ENCODE measurements at places on chromosomes 13 and 19. TPM values are rescaled to one million over a fixed set of nuclear protein-coding genes. Genes with fewer than 3 reads are reported as not detected.
A peak's percentile ranks its signal among the peaks of the same experiment; 100 is the strongest.

Gene CBLC
- total RNA-seq = not detected

DNA sequence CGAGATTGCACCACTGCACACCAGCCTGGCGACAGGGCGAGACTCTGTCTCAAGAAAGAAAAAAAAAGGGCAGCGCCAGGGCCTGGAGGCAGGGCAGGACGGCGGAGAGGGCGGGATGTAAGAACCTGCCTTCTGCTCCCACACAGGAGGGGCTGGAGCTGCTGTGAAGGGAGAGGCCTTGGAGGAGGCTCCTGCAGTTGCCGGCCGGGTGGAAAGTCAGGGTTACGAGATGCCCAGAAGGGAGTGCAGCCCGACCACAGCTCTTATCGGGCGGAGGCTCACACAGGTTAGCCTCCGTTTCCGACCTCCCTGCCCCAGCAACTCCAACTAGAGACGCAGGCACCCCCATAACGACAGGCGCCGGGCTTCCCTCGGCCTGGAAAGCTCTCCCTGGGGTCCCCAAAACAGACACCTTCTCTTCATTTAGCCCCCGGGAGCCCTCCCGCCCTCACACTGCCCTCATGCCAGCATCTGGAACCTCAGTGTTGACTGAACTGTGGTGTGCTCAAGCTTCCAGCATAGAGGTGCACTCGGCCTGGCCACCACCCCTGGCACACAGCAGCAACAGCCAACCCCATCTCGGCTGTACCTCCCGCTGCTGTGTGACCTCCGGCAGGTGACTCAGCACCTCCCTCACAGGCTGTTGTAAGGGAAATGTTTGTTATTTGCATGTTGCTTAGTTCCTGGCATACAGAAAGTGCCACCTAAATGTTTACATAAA is 1.4 kb downstream of the PLPP2 start:
- DNase-seq = peak; percentile 57
- H3K4me3 ChIP-seq = no peak overlapping the region
- no peaks in the 10 kb centered on the region for H3K36me3 ChIP-seq
- no peak overlapping the region for H3K27ac ChIP-seq

- H3K36me3 ChIP-seq = no peaks in the 10 kb centered on the region
- no peak overlapping the region for H3K4me3 ChIP-seq
- no peaks in the 10 kb centered on the region for H3K27me3 ChIP-seq
- H3K4me1 ChIP-seq = peaks cover 20% of the 10 kb centered on the region
These were observed 114.3 kb downstream of the ESD start for GRCh38 chr13:46682707-46683106.

- no peak for DNase-seq
- H3K4me3 ChIP-seq = no peak overlapping the region
- peaks cover 17% of the 10 kb centered on the region for H3K4me1 ChIP-seq
- H3K27ac ChIP-seq = no peak overlapping the region
- no peaks in the 10 kb centered on the region for H3K36me3 ChIP-seq
These were observed 583 bp downstream of the PCDH8 start for GRCh38 chr13:52847682-52848432.

DNA sequence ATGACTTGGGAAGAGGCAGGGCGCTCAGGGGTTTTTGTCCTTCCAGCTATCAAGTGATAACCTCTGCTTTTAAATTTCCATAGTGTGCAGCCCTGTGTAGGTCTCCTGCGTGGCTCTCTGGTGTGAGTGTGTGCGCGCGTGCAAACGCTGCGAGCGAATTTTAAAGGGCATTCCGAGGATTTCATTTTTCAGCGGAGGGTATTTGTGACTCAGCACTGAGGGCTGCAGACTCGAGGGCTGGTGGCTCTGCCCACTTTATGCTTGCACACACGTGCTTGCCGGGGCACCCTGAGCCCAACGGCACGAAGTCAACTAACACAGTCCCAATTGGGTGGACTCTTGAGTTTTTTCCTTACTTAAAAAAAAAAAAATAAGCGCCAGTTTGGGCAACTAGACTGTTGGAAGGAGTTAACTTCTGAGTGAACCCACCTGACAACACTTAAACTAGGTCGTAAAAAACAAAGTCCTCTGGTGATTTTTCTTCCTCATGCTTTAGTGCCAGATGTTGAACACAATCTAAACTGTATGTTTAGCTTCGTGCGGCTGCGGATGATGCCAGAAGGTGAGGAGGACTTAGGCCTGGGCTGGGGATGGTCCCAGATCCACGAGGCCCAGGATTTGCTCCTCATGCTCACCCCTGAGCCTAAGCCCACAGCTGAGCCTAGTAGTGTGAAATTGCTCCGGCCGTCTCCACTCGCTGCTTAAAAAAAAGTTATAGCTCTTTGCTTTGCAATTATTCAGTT is 2.1 kb downstream of the FGF9 start:
- peaks cover 25% of the 10 kb centered on the region for H3K27me3 ChIP-seq
- H3K27ac ChIP-seq = no peak overlapping the region
- H3K36me3 ChIP-seq = no peaks in the 10 kb centered on the region
- H3K4me1 ChIP-seq = peaks cover 38% of the 10 kb centered on the region
- H3K4me3 ChIP-seq = peak overlapping the region; percentile 62

Gene SERPINE3
- not detected for total RNA-seq

Gene PSENEN
- total RNA-seq = 57.8 TPM

Gene ARRDC5
- 2.2 TPM for total RNA-seq

GRCh38 chr13:21013682-21014038 is 47.7 kb downstream of the LATS2 start:
- no peak for DNase-seq
- no peaks in the 10 kb centered on the region for H3K27me3 ChIP-seq
- no peak overlapping the region for H3K27ac ChIP-seq
- H3K4me1 ChIP-seq = no peaks in the 10 kb centered on the region

Gene SBK2
- total RNA-seq = not detected

Gene NCR1
- 0.31 TPM for total RNA-seq

GRCh38 chr13:110300090-110300815 is 6.7 kb downstream of the COL4A1 start:
- H3K4me1 ChIP-seq = no peaks in the 10 kb centered on the region
- H3K4me3 ChIP-seq = no peak overlapping the region
- H3K36me3 ChIP-seq = no peaks in the 10 kb centered on the region
- no peak overlapping the region for H3K27ac ChIP-seq
- DNase-seq = no peak

Gene TMEM238
- total RNA-seq = 13.3 TPM

Gene KASH5
- not detected for total RNA-seq

Gene CEACAM7
- not detected for total RNA-seq

Gene IQCN
- total RNA-seq = 1.3 TPM

- H3K27me3 ChIP-seq = no peaks in the 10 kb centered on the region
- H3K4me3 ChIP-seq = no peak overlapping the region
- no peak for DNase-seq
- no peaks in the 10 kb centered on the region for H3K36me3 ChIP-seq
- no peak overlapping the region for H3K27ac ChIP-seq
These were observed 19.7 kb upstream of the LDLR start for GRCh38 chr19:11069561-11069960.

- no peaks in the 10 kb centered on the region for H3K4me1 ChIP-seq
- H3K27me3 ChIP-seq = peaks cover 8% of the 10 kb centered on the region
- H3K4me3 ChIP-seq = no peak overlapping the region
- no peaks in the 10 kb centered on the region for H3K36me3 ChIP-seq
- H3K27ac ChIP-seq = no peak overlapping the region
These were observed 34.3 kb downstream of the ZNRF4 start for GRCh38 chr19:5489551-5489950.

- H3K4me3 ChIP-seq = no peak overlapping the region
- peak overlapping the region; percentile 84 for H3K27ac ChIP-seq
- H3K27me3 ChIP-seq = no peaks in the 10 kb centered on the region
These were observed 7.4 kb upstream of the JUNB start for GRCh38 chr19:12783849-12784393.

GRCh38 chr13:46489586-46490023 is 63.4 kb upstream of the LRCH1 start:
- H3K27me3 ChIP-seq = no peaks in the 10 kb centered on the region
- H3K27ac ChIP-seq = no peak overlapping the region
- no peak for DNase-seq
- H3K4me1 ChIP-seq = no peaks in the 10 kb centered on the region
- no peak overlapping the region for H3K4me3 ChIP-seq

DNA sequence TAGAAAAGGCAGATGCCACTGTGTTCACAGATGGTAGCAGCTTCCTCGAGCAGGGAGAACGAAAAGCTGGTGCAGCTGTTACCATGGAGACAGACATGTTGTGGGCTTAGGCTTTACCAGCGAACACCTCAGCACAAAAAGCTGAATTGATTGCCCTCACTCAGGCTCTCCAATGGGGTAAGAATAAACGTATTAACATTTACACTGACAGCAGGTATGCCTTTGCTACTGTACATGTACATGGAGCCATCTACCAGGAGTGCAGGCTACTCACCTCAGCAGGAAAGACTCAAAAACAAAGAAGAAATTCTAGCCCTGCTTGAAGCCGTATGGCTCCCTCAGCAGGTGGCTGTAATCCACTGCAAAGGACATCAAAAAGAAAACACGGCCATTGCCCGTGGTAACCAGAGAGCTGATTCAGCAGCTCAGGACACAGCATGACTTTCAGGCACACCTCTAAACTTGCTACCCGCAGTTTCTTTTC is 197.7 kb downstream of the ZNF737 start:
- no peaks in the 10 kb centered on the region for H3K4me1 ChIP-seq
- no peak overlapping the region for H3K4me3 ChIP-seq
- no peak overlapping the region for H3K27ac ChIP-seq
- DNase-seq = no peak
- no peaks in the 10 kb centered on the region for H3K27me3 ChIP-seq

Gene NLRP9
- not detected for total RNA-seq

Gene CBY2
- not detected for total RNA-seq

- no peak overlapping the region for H3K27ac ChIP-seq
- DNase-seq = no peak
- no peaks in the 10 kb centered on the region for H3K36me3 ChIP-seq
- H3K4me3 ChIP-seq = no peak overlapping the region
These were observed 14.4 kb downstream of the BCAM start for GRCh38 chr19:44823373-44823698.

Gene ZMYM2
- 41.4 TPM for total RNA-seq

Gene IL11
- total RNA-seq = 0.37 TPM

Gene EDDM13
- total RNA-seq = 0.59 TPM

- no peaks in the 10 kb centered on the region for H3K36me3 ChIP-seq
- no peaks in the 10 kb centered on the region for H3K4me1 ChIP-seq
- no peaks in the 10 kb centered on the region for H3K27me3 ChIP-seq
These were observed 16.7 kb upstream of the CLC start for GRCh38 chr19:39754544-39754943.

GRCh38 chr19:10043286-10043927 is 30.1 kb downstream of the RDH8 start:
- H3K27me3 ChIP-seq = peaks cover 8% of the 10 kb centered on the region
- no peaks in the 10 kb centered on the region for H3K36me3 ChIP-seq
- H3K4me1 ChIP-seq = no peaks in the 10 kb centered on the region
- H3K4me3 ChIP-seq = no peak overlapping the region
- DNase-seq = no peak

DNA sequence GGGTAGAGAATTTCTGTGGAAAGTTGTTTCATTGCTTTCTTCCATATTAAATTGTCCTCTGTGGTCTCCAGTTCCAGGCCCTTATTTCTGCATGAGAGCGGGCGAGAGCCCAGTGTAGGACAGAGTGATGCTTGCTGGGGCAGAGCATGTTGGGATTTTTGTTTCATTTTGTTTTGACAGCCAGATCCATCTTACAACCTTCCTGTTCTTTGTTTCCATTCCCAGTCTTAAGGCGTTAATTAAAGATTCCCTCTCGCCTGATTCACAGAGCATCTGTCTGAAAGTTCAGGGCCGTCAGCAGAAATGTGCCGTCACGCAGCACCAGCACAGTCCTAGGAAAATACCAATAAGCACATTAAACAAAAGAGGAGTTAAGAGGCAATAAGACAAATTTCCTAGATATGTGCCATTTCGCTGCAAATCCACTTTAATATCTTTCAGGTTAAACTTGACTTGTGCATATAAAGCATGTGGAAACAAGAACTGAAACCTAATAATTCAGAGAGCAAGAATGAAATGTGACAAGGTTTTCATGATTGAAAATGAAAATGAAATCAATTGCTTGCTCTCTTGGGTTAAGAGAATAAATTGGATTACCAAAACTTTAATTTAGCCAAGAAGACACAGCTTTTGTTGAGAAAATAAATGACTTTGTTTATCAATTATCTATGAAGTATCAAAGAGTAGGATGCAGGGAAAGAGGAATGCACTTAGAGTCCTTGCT is 210.7 kb upstream of the SLC10A2 start:
- H3K4me1 ChIP-seq = no peaks in the 10 kb centered on the region
- no peak for DNase-seq
- H3K27ac ChIP-seq = no peak overlapping the region
- no peaks in the 10 kb centered on the region for H3K27me3 ChIP-seq
- no peak overlapping the region for H3K4me3 ChIP-seq

- DNase-seq = no peak
- peaks cover 3% of the 10 kb centered on the region for H3K27me3 ChIP-seq
- H3K27ac ChIP-seq = no peak overlapping the region
- no peak overlapping the region for H3K4me3 ChIP-seq
These were observed 33.1 kb downstream of the SHANK1 start for GRCh38 chr19:50686310-50687032.

GRCh38 chr19:1261798-1262622 is 7.1 kb upstream of the CIRBP start:
- peaks cover 8% of the 10 kb centered on the region for H3K36me3 ChIP-seq
- peak; percentile 69 for DNase-seq
- H3K4me3 ChIP-seq = peak overlapping the region; percentile 95
- H3K27me3 ChIP-seq = no peaks in the 10 kb centered on the region
- H3K4me1 ChIP-seq = peaks cover 66% of the 10 kb centered on the region

Gene PSPN
- 1.8 TPM for total RNA-seq

Gene NCAN
- 0.04 TPM for total RNA-seq

Gene ATXN8OS
- total RNA-seq = not detected

Gene PRKACA
- 77.3 TPM for total RNA-seq

- no peaks in the 10 kb centered on the region for H3K27me3 ChIP-seq
- H3K4me1 ChIP-seq = no peaks in the 10 kb centered on the region
- no peak overlapping the region for H3K4me3 ChIP-seq
- DNase-seq = no peak
- H3K36me3 ChIP-seq = no peaks in the 10 kb centered on the region
These were observed 20.5 kb downstream of the C3 start for GRCh38 chr19:6699935-6700334.

GRCh38 chr13:86946734-86947133 is 724.4 kb upstream of the SLITRK5 start:
- no peaks in the 10 kb centered on the region for H3K36me3 ChIP-seq
- no peaks in the 10 kb centered on the region for H3K27me3 ChIP-seq
- no peak overlapping the region for H3K27ac ChIP-seq
- no peak overlapping the region for H3K4me3 ChIP-seq
- DNase-seq = no peak

DNA sequence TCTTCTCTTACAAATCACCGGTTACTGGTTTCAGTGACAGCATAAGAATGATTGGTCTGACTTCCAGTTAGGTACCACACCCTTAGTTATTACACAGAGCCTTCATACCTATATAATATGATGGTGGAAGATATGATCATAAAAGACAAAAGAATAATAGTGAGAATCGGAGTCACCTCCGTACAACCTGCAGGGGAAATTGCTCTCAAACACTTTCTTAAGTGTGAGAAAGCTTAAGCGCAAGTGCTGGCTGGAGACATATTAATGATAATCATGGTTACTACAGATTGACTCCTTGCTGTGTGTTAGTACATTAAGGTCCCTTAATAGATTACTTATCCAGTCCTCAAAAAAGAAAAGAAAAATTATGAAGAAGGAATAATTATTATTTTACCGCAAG is 1.8 kb upstream of the LHFPL6 start:
- no peak overlapping the region for H3K27ac ChIP-seq
- H3K27me3 ChIP-seq = peaks cover 17% of the 10 kb centered on the region
- no peak for DNase-seq
- H3K36me3 ChIP-seq = no peaks in the 10 kb centered on the region
- peaks cover 7% of the 10 kb centered on the region for H3K4me1 ChIP-seq

Gene PTPRH
- total RNA-seq = not detected

Measured in CD8-positive, alpha-beta memory T cell (primary cell).